ENCODE measurements at places on chromosomes 5 and 9. TPM values are rescaled to one million over a fixed set of nuclear protein-coding genes. Genes with fewer than 3 reads are reported as not detected.

Gene VCAN
- total RNA-seq = 145 TPM

Gene EQTN
- not detected for total RNA-seq

Gene SLC1A3
- 4.6 TPM for total RNA-seq

Gene NKD2
- not detected for total RNA-seq

Gene C5orf34
- 0.85 TPM for total RNA-seq

Gene CDX1
- under 0.01 TPM for total RNA-seq

Gene PCDHGA7
- total RNA-seq = 0.21 TPM

Gene SPATA6L
- 3.9 TPM for total RNA-seq

Gene LHFPL2
- 37.5 TPM for total RNA-seq

Gene MELK
- 14.0 TPM for total RNA-seq

Gene ZDHHC12
- 58.0 TPM for total RNA-seq

Gene CHSY3
- 1.4 TPM for total RNA-seq

Gene TEX48
- total RNA-seq = not detected

Gene ZNF474
- not detected for total RNA-seq

Gene SPINK13
- not detected for total RNA-seq

Gene HACD4
- 5.3 TPM for total RNA-seq

Gene PFN3
- total RNA-seq = not detected

Gene IFNB1
- not detected for total RNA-seq

Gene GSN
- total RNA-seq = 529 TPM

Gene CCL27
- total RNA-seq = not detected

Gene HMCN2
- total RNA-seq = under 0.01 TPM

Gene OR1Q1
- total RNA-seq = not detected

Gene SSNA1
- 93.3 TPM for total RNA-seq

Gene PPIC
- total RNA-seq = 47.2 TPM

Gene LCN6
- not detected for total RNA-seq

Gene EPB41L4A
- total RNA-seq = 3.6 TPM

Gene ANKRD18A
- 0.48 TPM for total RNA-seq

Gene BTF3
- 348 TPM for total RNA-seq

Gene PCDHB6
- not detected for total RNA-seq

Gene ROPN1L
- total RNA-seq = under 0.01 TPM

Gene PCDHGC4
- total RNA-seq = 0.48 TPM

Gene HTR4
- not detected for total RNA-seq

Gene ZNF169
- total RNA-seq = 2.7 TPM

Gene ALDH1A1
- total RNA-seq = 6.2 TPM

Gene FLT4
- total RNA-seq = 0.96 TPM

Gene CATSPER3
- not detected for total RNA-seq

Gene AGGF1
- 23.1 TPM for total RNA-seq

Gene PRRX2
- total RNA-seq = not detected

Gene C9orf50
- not detected for total RNA-seq

Gene CAMK4
- total RNA-seq = 2.2 TPM

Gene MTX3
- total RNA-seq = 12.3 TPM

Gene GABRB2
- total RNA-seq = not detected
